ENCODE measurements at places on chromosomes 2 and 18.

DNA sequence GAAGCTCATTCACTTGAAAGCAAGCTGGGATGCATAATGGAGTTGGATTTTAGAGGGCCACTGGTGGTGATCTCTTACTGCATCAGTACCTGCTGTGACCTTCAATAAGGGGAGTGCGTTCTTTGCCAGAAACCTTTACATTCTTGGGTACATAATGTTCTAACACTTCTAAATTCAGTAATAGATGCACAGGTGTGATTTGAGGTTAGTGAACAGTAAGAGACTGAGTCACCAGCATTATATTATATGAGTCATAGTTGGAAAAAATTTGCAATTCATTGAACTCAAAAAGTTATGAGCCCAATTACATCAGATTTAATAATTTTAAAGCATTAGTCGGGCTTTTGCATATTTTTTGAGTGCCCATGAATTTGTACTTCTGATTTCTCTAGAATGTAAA lies 803.3 kb downstream of the ADCYAP1 start:
- DNase-seq: no peak

- no peak for DNase-seq
These were observed 235.1 kb downstream of the CDCA7 start for GRCh38 chr2:173589604-173590275.

DNA sequence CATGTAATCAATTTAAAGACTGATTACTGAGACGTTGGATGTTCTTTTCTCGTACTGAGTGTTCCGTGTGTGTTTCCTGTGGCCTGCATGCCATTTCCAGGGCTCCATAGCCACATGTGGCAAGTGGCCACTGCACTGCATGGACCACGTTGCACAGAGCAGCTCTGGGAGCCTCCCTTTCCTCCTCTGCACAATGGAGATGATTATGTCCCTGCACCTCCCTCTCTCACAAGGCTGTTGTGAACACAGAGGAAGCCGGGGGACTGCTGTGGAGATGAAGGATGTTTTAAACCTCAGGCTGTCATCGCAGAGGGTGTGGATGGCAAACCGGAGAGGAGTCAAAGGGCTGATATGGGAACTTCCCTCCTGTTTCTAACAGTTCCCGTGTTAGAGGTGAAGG lies 87.7 kb downstream of the TGOLN2 start:
- no peak for DNase-seq

DNA sequence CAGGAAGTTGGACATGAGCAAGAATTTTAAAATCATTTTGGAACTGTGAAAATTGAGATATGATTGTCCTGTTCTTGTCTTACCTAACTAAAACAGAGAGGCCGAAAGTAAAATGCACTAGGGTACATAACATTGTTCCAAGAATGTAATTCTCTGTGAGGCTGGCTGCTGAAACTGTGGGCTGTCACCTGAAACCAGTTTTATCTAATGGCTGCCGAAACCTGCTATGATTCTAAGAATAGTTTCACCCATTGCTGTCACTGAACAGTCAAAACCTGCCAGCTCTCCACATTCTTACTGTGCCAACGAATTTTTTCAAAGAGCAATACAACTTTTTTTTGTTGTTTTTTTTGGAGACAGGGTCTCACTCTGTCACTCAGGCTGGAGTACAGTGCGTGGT lies 119.3 kb upstream of the ZSWIM2 start:
- DNase-seq: no peak

DNA sequence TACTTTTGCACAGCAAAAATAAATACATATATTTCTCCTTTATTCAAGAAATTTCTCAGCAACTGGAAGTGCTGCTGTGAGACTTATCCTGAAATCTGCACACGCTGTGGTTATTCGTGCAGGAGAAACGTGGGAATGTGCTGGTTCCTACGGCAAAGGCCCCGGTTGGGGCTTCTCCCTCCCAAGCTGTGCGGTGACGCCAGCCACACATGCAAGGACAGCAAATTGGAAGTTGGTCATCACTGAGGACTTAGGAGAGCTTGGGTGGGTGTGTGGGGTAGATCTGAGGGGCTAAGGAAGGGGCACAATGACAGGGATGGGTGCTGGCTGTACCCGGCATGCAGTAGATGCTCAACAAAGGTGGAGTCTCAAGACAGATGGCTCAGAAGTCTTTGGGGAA lies 16.5 kb upstream of the MTCL1 start:
- DNase-seq: no peak

DNA sequence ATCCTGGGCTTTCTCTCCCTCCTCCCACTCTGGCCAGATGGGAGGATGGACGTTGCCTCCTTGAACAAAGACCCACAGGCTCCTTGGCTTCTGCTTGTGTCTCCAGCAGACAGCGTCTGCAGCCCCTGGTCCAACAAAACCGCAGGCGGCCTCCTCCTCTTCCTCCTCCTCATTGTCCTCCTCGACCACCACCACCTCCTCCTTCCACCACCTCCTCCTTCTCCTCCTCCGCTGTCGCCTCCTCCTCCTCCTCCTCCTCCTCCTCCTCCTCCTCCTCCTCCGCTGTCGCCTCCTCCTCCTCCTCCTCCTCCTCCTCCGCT lies 45.7 kb upstream of the ALPP start:
- DNase-seq: no peak

GRCh38 chr2:60880643-60881046 lies 729 bp upstream of the REL start:
- peak; percentile 67 for DNase-seq

DNA sequence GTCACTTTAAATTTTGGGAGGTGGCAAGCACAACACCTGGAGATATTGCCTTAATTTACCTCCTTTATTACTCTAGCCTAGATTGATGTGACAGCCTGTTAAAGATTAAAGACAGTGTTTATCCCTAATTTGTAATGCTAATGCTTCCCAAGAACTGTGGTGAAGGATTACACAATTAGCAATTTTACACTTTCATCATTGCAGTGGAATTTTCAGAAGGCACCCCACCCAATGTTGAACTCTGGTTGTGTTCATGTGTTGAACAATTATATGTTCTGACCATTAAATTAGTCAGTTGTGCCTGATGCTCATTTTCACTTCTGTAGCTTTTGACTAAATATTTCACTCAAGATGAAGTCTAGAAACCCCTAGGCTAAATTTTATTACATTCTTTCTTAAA lies 317.1 kb upstream of the CWC22 start:
- DNase-seq: no peak

GRCh38 chr18:80147037-80147417 lies 38.0 kb downstream of the ADNP2 start:
- peak; percentile 24 for DNase-seq

DNA sequence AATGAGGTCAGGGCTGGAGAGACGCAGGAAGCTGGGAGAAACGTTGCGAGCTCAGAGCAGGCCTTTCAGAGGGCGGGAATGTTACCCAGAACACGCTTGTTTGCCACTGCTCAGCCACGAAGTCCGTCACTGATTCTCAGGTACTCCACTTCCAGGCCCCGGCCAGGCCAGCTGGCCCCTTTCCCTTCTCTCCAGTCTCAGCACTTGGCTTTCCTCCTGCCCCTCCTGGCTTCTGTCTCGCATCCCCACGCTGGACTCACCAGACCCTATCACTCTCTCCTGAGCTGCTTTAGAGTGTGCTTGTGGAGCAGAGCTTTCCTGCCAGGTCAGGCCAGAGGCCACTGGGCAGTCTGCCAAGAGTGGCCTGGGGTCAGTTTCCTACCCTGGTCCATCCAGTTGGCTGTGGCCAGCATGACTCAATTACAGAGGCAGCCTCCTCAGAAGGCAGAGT lies 151.4 kb downstream of the TWIST2 start:
- no peak for DNase-seq

DNA sequence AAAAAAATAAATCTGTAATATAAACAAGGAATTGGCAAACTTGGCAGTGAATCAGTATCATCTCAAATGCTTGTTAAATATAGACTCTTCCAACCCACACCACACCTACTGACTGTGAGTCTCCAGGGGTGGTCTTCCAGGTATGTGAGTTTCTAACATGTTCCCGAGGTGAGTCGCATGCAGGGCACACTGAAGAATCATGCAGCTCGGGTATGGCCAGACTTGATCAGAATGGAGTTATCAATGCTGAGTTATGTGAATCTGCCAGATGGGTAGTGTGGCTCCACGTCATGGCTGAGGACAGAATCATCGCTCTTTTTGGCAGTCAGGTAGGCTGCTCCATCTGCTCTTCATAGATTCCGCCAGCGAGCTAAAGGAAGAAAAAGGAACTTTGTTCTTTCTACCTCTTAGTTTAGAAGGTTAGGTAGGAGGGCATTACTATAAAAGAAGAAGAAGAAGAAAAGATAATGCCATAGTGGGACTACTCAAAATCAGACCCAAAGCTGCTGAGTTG lies 1279.7 kb upstream of the ZEB2 start:
- no peak for DNase-seq

DNA sequence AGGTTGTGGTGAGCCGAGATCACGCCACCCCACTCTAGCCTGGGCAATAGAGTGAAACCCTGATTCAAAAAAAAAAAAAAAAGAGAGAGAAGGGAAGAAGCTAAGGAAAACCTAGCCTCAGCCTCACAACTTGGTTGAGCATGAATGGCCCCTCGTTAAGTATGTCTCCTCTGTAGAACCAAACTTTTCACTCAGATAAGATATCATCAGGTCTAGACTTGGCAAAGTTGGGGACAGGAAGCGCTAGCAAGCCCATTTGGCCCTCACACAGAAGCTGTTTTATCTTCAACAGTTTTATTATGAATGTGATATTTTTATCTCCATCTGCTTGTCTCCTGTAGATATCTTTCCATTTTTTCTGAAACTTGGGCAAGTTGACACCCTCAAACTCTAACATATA lies 3.5 kb upstream of the ASXL2 start:
- no peak for DNase-seq

- no peak for DNase-seq
These were observed 438.9 kb downstream of the SATB2 start for GRCh38 chr2:199018826-199019225.

DNA sequence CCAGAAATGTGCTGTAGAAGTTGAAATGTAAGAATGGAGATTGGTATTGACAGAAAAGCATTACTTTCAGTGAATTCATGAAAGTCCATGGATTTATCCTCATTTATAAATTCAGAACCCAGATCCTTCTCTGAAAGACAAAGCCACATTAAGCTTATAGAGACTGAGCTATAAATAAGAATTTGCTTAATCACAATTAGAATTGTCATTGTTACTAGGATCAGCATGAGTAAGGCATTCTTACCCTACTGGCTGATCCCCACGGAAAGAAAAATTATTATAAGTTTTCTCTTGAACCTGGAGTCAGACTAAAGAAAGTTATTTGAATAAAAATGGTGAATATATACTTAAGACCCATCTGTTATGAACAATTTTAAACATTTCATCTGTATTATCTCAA lies 199.2 kb upstream of the DTNA start:
- no peak for DNase-seq

- no peak for DNase-seq
These were observed 118.5 kb upstream of the CD302 start for GRCh38 chr2:159916511-159916910.

GRCh38 chr18:46915800-46916550 lies 1.3 kb downstream of the PIAS2 start:
- no peak for DNase-seq

- DNase-seq: peak; percentile 43
These were observed 1407.4 kb upstream of the ZEB2 start for GRCh38 chr2:145927131-145927950.

DNA sequence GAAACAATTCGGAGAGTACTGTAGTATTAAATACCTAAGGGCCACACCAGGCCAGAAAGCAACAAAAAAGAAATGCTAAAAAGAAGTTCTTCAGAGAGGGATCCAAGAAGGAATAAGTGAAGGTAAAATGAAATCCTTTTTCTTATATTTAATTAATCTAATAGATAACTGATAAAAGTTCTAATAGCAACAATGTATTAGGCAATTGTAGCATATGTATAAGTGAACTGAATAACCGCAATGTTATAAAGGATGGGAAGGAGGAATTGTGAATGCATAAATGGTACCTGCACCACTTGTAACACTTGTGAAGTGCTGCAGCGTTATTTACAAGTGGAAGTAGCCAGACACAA lies 21.8 kb downstream of the TMSB10 start:
- no peak for DNase-seq

GRCh38 chr18:61196750-61197149 lies 136.5 kb upstream of the CDH20 start:
- DNase-seq: no peak

DNA sequence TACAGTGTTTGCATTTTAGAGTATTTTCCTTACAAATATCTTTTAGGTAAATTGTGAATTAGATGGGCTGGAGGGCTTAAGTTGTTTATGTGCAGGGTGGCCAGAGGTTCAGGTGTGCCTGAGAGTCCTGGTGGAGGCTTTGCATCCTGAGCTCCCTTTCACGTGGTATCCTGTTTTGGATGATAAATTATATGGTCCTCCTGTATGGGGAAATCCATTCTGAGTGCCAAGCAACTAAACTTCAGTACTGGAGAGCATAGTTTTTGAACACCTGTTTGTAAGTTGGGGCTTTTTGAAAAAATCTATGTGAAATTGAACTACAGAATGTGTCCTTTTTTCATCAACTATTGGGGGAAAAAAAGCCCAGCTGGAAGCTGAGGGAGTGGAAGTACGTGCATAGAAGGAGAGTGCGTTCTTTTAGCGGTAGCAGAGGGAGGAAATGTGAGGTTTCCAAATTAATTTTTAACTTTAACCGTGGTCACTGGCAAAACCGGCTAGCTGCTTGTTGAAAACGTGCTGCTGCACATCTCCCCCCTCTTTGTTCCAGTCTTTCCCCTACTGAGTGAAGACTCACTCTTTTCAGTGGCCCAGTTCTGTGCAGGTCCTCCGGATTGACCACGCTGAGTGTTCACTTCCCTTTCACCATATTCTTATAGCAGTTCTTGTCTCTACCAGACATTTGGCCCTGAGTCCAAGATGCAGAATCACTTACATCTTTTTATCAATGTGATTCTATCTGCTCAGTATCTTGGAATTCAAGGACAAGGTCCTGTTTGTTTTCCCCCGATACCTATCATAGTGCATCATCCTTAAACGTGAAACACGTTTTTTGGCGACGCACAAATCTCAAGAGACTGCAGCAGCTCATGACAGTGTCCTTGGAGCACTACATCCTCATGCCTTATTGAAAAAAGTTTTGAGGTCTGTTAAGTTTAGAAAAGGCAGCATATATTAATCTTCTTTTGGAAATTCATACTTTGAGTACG lies 15.3 kb downstream of the CNOT11 start:
- DNase-seq: no peak

GRCh38 chr2:8452979-8453903 lies 228.6 kb upstream of the ID2 start:
- no peak for DNase-seq

DNA sequence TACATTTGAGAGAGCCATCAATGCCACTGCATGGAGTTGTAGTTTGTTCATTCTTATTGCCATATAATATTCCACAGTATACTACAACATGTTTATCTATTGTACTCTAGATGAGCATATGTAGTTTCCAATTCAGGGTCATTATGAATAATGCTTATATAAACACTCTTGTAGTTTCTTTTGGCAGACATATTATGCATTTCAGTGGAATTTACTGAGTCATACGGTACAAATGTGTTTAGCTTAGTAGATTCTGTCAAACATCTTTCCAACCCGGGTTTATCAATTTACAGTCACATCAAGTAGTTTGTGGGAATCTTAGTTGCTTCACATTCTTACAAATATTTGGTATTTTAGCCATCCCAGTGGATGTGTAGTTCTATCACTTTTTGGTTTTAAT lies 161.1 kb downstream of the KCNH7 start:
- DNase-seq: no peak
